NCI-H774 (cell line): ENCODE measurements at places on chromosomes 5 and 9.

- DNase-seq: no peak
These were observed 17.7 kb downstream of the JAK2 start for GRCh38 chr9:5002811-5003210.

DNA sequence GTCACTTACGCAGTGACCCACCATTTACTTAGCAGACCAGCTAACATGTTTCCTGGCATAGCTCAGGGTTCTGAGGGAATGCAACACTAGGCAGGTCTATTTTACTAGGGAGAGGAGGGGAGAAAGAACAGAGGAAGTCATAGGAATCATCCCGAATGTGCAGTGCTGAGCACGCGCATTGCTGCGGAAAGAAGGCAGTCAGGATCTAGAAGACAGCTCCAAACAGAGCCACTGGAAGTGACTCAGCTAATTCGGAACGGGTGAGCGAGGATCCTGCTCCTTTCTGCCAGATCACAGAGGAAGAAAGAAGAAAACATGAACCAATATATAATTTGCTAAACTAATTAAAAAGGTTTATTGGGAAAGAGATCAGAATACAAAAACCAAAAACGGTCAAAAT is 339.8 kb downstream of the EFNA5 start:
- no peak for DNase-seq

- DNase-seq: no peak
These were observed 44.0 kb upstream of the SLC25A51 start for GRCh38 chr9:37947977-37948376.

DNA sequence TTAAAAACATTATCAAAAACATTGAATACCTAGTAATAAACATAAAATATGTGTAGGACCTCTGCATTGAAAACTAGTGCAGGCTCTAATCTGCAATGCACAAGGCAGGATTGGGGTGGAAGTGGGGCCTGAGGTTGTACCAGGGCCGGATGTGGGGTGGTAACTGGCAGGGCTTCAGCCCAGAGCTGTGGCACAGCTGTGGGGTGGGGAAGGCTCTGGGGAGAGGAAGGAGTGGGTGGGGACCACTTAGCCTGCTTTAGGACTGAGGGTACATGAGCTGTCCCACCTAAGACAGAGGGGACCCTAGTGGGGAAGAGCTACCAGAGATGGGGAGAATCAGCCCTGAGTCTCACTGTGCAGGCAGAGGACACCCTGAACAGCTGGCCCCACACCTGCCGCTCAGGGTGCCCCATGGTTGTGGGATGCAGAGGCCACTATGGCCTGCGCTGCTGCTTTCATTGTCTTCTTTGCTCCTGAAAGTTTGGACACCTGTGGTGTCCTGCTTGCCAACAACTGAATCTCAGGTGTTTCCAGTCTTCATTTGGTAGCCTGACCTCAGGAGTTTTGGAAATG is 311.4 kb downstream of the TLE4 start:
- no peak for DNase-seq

DNA sequence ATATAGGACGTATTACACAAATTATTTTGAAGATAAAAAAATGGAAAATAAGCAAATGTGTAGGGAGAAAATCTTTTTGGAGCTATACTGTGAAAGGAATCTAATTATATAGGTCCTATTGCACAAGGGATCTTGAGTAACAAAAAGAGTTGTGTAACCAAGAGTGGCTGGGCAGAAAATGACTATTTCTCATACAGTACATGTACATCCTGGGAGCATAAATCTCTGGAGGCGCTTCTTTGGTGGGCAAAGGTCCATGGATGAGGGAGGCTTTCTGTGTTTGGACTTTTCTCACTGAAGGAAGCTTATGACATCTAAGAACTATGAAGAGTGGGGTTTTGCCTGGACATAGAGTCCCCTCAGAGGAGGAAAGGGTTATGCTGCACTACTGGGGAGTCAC is 29.8 kb downstream of the ANKS6 start:
- DNase-seq: no peak

GRCh38 chr9:138103849-138104206 is 226.2 kb downstream of the CACNA1B start:
- no peak for DNase-seq

DNA sequence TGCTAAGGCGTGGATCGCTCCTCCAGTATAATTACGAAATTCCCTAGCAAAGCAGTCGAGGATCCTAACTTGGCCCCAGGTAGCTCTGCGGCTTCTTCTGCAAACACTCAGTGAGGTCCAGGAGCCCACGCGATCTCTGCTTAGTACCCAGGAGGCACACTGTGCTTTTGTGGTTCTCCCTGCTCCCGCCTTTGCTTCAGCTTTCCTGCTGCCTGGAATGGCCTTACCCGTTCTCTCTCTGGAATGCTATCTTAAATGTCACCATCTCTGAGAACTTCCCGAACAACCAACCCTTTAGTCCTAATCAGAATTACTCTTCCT is 639 bp downstream of the INVS start:
- DNase-seq: no peak

DNA sequence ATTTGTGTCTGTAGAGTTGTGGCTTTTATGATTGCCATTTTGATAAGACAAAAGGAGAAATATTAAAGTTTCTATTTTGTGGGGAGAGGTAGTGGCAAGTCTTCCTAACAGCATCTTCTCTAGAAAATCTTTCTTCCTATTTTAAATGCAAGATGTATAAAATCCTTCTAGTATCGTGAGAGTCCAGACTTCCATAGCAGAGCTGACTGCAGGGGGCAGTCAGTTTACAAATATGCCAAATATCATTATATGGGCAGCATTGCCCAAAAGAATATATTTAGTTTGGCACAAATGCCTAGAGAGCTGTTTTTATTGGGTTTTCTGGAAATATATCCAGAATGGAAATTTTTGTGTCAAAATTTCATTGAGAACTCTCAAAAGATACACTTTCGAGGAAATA is 82.1 kb upstream of the ALDH1A1 start:
- no peak for DNase-seq

GRCh38 chr9:75979362-75979761 is 88.9 kb downstream of the PCSK5 start:
- DNase-seq: no peak

GRCh38 chr5:54581831-54582548 is 64.4 kb downstream of the SNX18 start:
- no peak for DNase-seq

- no peak for DNase-seq
These were observed 1.5 kb upstream of the IL7R start for GRCh38 chr5:35855187-35855586.

GRCh38 chr5:146165903-146166302 is 16.5 kb downstream of the LARS1 start:
- DNase-seq: no peak

DNA sequence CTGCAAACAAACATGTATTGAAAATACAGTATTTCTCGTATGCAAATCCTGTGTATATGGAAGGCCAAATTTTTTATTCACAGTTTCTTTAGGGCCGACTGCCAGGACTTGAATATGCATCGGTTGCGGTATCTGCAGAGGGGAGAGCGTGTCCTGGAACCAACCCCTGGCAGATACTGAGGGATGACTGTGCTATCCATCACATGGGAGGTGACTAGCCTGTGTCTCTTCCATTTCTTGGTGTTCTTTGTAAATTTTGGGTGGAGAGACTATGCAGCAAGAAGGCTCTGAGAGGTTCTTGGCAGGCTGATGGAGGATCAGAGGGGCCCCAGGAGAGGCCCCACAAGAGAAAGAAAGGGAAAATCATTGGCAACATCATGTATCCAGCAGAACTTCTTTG is 384.3 kb downstream of the YTHDC2 start:
- no peak for DNase-seq

DNA sequence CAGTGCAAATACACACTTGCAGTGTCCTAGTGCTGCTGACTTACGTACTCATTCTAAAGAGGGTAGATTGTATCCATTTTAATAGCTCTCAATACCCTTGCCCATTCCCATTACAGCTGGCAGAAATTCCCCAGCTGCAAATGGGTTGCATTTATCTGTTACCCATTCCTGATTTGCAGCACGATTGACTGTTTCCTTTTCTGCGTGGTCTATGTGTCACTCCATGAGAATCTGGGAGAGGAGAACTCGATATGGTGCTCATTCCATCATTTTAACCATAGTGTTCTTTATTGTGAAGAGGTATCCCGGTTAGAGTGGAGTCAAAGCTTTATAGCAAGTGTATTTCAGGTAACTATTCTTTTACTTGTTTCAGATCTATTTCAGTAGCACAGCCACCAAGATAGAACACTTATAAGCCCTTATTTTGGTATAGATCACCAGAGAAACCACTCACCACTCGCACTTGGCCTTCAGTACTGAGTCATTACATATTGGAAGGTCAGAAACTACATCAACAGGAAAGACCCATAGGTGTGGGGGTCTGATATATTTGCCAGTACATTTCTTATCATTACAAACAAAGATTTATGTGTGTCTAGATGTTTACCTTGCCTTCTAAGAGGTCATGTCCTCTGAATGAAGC is 139.5 kb downstream of the MUSK start:
- no peak for DNase-seq

GRCh38 chr5:115381911-115382662 is 85.6 kb upstream of the CCDC112 start:
- DNase-seq: no peak

DNA sequence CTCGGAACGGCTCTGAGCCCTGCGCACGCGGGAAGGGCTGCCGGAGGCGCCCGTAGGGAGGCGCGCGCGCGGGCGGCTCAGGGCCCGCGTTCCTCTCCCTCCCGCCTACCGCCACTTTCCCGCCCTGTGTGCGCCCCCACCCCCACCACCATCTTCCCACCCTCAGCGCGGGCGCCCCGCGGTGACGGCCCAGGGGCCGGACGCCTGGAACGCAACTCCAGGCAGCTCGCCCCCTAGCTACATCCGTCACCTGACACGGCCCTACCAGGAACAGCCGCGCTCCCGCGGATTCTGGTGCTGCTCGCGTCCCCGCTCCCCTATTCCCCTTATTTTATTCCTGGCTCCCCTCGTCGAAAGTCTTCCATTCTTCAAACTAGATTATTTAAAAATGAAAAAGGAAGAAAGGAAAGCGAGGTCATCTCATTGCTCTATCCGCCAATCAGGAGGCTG is at the start of gene CDKN2B-AS1:
Gene CDKN2B-AS1 (plus strand): TSS at position 236 of the 450 bp plus-strand sequence.
- peak; percentile 94 for DNase-seq

GRCh38 chr9:128203707-128204551 is 750 bp downstream of the DNM1 start:
- DNase-seq: peak; percentile 43

DNA sequence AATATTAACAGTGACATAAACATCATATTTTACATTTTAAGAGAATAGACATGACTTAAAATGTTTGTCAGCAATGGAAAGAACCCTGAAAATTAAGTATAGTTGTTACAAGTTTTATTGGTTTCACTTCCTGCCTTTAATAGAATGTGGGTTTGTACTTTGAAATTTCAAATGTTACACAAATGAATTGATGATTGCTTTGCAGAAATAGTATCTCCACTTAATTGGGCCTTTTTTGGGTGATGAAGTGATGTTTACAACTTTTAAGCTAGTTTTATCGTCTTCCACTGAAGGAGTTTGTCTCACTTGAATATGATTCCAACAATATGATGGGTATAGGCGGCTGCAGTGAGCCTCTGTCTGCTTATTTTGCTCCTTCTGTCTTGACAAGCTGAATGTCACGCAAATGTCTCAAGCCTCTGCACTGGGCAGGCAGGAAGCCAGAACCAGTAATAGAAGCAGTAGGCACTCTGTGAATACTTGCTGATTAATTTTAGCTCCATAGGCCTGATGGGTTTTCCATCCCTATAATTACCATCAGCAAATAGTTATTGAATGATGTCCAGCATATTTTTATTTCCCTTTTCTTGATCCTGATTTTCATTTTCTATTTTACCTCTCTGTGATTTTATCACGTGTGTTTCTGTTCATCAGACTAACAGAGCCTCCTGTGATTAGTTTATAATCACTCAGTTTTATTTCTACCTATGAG is 10.6 kb upstream of the NR3C1 start:
- DNase-seq: no peak

- no peak for DNase-seq
These were observed 29.8 kb downstream of the OLFM1 start for GRCh38 chr9:135117281-135117680.

- DNase-seq: no peak
These were observed 248.9 kb downstream of the PIK3R1 start for GRCh38 chr5:68464424-68464823.

- DNase-seq: no peak
These were observed 3.3 kb downstream of the MAPKAP1 start for GRCh38 chr9:125703662-125704061.

DNA sequence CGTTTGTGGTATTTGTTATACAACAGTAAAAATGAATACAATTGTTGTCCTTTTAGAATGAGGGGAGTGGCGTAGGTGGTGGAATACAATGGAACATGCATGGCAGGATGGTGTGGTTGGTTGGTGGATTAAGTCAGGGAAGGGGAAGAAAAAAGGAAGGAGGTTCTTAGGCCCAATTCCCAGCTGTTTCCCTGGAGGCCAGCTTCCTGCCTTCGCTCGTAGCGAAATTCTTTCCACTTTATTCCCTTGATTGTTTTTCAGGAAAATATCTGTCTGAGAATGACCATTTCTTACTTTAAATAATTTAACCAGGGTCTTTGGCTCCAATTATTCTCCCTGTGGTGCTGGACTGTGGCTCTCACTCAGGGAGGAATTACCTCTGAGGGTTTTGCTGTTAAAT is 24.1 kb upstream of the DMAC1 start:
- no peak for DNase-seq

GRCh38 chr5:60339691-60340201 is 360.2 kb downstream of the DEPDC1B start:
- DNase-seq: no peak

DNA sequence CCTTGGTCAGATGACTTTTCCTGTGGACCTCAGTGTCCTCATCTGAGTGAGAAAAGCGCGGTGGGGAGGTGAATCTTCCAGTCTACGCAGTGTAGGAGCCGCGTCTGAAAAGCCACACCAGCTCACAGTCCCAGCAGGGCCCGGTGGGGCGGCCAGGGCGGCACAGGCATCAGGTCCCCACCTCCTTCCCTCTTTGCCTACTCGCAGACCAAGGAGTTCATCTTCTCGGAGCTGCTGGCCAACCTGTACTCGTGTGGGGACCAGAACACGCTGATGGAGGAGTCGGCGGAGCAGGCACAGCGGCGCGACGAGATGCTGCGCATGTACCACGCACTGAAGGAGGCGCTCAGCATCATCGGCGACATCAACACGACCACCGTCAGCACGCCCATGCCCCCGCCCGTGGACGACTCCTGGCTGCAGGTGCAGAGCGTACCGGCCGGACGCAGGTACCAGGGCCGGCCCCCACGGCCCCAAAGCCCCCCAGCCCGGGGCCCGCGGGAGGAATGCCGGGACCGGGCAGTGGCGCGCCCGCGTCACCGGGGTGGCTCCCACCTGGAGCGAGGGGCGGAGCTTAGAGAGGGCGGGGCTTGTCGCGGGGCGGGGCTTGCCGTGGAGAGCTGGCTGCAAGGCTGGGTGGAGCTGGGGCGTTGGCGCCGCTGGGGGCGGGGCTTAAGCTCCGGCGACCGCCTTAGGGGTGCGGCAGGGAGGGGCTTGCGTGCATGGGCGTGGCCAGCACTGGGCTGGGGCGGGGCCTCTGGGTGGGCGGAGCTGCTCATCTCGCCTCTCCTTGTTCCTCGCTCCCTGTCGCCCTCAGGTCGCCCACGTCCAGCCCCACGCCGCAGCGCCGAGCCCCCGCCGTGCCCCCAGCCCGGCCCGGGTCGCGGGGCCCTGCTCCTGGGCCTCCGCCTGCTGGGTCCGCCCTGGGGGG is 25.6 kb downstream of the GOLGA2 start:
- no peak for DNase-seq

GRCh38 chr9:14316602-14317300 is 2.8 kb upstream of the NFIB start:
- peak; percentile 54 for DNase-seq

GRCh38 chr5:50702615-50703366 is 36.4 kb downstream of the PARP8 start:
- DNase-seq: no peak

- peak; percentile 84 for DNase-seq
These were observed 3.0 kb upstream of the TUBB4B start for GRCh38 chr9:137237759-137238726.

GRCh38 chr5:1874771-1875220 is 7.9 kb downstream of the IRX4 start:
- no peak for DNase-seq
